ENCODE measurements at places on chromosomes 1 and 21.

DNA sequence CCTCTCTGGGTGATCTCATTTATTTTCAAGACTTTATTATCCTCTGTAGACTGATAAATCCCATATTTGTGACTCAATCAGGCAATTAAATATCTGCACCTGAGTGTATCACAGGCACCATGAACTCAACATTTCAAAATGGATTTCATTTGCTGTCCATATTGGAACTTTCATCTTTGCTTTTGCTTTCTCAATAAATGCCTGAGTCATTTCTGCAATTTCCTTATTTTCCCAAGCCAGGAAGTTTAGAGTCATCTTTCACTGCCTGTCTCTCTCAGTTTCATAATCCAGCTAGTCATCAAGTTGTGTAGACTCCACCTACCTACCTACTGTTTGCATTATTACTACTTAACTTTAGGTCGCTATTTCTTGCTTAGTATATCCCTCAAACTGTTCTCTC lies 540.9 kb downstream of the LMO4 start:
- DNase-seq, result no peak

GRCh38 chr21:29509121-29509520 lies 210.4 kb downstream of the BACH1 start:
- no peak for DNase-seq

GRCh38 chr1:210236840-210237409 lies 4.3 kb downstream of the SERTAD4 start:
- DNase-seq, result no peak

- DNase-seq, result no peak
Observed at GRCh38 chr21:31710586-31710985, 21.3 kb downstream of the SCAF4 start.

DNA sequence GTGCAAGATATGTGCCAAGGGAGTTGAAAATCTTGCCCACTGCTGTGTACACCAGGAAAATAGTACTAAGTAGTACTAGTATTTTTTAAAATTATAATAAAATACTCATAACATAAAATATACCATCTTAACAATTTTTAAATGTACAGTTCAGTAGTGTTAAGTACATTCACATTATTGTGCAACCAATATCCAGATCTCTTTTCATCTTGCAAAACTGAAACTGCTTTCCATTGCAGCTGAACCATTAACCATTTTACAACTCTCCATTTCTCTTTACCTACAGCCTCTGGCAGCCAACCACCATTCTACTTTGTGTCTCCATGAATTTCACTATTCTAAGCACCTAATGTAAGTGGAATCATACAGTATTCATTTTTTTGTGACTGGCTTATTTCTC lies 19.3 kb upstream of the RAB3GAP2 start:
- no peak for DNase-seq

- DNase-seq, result no peak
Observed at GRCh38 chr1:111422546-111423391, 4.8 kb downstream of the OVGP1 start.

All from activated T-helper 2 cell treated with anti-CD3 and anti-CD28 coated beads, Interferon-gamma antibody, Interleukin-2, Interleukin-4, amounts not matched to agents 10 μg/mL and 5 μg/mL and 100 μg/mL, durations not matched to agents 14 hours and 24 hours and 36 hours (primary cell).